ENCODE measurements at places on chromosomes 1 and 21.

DNA sequence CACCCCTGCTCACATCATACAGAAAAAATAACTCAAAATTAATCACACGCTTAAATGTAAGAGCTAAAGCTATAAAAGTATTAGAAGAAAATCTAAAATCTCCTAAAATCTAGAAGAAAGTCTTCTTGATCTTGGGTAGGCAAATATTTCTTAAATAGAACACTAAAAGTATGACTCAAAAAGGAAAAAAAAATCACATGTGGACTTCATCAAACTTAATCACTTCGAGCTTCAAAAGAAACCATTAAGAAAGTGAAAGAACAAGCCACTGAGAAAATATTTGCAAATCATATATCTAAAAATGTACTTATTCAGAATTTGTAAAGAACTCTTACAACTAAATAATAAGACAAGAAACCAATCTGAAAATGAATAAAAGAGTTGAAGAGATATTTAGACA lies 32.7 kb downstream of the LRRC52 start:
- no peak for DNase-seq

DNA sequence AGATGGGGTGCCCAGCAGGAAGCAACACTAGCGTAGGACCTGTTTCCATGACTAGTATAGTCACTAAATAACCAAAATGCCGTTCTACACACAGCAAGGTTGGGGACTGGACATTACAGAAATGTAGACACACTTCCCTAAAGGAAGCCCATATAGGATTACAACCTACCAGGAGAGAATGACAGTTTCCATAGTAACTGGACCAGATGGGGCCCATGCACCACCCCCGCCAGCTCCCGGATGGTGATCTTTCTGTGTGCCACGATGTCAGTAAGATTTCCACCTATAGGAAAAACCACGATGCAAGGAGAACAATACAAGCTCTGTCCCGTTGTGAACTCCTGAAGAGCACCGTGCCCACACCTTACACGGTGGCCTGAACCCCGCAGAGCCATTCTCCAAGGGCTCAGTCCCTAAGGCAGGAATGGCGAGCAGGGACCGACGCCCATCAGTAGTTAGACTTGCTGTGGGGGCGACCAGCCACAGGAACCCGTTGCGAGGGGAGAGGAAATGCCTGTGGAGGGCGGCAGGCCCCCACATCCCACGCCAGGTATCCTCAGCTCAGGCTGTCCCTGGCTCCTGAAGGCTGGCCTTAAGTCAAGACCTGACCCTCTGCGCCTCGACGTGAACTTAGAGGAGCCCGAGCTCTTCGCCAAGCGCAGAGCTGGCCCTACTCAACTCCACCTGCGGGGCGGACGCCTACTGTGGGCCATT lies 13.6 kb upstream of the CEP85 start:
- DNase-seq, result no peak

GRCh38 chr1:206704226-206704625 lies 19.5 kb downstream of the MAPKAPK2 start:
- DNase-seq, result no peak

- no peak for DNase-seq
These were observed 59.0 kb upstream of the FGGY start for GRCh38 chr1:59237900-59238299.

DNA sequence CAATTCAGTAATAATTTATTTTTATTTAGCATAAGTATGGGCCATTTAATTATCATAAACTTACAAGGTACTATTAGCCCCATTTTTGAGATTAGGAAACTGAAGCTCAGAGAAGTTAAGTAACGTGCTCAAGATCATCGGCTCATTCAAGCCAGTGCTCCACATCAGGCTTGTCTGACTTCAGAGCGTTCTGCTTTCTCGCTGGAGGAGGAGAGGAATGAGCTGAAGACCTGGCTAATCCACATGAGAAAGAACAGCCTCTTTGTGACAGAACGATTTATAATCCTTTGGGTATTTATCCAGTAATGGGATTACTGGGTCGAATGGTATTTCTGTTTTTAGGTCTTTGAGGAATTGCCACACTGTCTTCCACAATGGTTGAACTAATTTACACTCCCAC lies 39.7 kb downstream of the DDX20 start:
- no peak for DNase-seq

DNA sequence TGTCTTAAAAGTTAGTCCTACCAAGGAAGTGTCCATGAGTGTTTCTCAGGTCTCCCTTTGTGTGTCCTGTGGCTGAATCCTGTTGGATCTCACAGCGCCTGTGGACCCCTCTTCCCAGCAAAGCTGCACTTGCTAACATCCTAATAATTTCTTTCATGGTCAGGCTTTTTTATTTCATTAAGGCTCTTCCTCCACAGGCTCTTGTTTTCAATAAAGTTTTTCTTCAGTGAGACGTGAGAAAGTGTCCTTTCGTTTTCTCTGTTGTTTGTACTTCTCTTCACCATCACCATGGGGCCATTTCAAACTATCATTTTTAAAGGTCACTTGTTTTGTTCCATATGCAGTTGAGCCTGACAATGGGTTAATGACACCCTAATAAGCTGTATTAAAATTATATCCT lies 231.5 kb downstream of the LMO4 start:
- no peak for DNase-seq

DNA sequence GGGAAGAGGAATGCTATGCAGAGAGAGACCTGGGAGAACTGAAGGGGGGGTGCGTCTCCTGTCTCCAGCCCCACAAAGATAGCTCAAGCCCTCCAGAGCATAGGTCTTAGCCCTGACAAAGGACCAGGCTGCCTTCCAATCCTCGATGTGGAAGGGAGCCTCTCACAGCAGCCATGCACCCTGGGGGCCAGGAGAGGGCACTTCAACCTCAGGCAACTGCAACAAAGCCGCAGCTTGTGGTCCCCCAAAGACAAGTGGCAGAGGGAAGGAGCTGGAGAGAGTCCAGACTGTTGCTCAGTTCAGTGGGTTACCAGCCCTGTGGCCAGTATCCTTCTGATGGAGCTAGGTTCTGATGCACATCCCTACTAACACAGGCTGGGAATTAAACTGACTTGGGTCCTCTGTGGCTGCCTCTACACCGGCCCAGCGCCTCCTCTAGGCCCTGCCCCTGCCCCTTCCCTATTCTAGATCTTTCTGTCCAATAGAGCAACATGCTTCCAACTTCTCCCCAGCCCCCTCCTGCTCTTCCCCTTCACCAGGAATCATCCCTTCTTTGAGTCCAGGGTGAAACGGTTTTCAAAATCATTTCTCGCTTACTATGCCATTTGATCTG lies 100.7 kb upstream of the SPATA6 start:
- no peak for DNase-seq

- no peak for DNase-seq
These were observed 402.9 kb downstream of the TGFB2 start for GRCh38 chr1:218748071-218748470.

DNA sequence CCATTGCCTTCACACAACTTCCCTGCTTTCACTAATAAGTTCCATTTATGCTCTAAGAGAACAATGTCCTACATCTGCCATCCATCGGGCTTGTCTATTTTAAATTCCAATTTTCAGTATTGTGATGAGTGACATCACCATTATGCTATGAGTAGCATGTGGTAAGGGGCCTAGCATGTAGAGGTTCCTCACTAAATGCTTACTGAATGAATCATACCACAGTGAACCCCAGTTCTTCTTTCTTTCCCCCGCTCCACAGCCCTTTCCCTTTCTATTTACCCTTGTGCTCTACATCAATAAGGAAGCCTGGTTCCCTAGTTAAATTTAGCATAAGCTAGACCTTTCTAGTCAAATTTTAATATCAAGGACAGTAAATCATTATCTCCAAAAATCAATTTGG lies 195.0 kb upstream of the RGS18 start:
- DNase-seq, result no peak

Measured in cerebellar nuclear complex (tissue), 1 donor.